ENCODE measurements at places on chromosomes 6 and 20.

DNA sequence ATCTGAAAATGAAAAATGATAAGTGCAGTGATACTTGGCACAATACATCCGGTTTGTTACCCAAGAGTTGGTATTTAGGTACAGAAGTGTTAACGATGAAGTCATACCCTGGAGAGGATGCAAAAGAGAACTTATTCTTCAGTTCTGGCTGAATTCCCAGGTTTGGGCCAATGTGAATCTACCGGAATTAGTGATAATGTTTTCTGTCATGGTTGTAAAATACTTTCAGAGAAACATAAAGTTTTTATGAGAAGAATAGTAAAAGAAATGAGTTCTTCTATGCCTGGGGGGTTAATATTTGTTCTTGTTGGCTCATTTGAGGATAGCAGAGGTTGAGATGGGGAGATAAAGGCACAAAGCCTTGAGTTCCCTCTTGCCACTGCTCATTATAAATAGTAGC lies 509.9 kb upstream of the POU3F2 start:
- DNase-seq, result no peak

DNA sequence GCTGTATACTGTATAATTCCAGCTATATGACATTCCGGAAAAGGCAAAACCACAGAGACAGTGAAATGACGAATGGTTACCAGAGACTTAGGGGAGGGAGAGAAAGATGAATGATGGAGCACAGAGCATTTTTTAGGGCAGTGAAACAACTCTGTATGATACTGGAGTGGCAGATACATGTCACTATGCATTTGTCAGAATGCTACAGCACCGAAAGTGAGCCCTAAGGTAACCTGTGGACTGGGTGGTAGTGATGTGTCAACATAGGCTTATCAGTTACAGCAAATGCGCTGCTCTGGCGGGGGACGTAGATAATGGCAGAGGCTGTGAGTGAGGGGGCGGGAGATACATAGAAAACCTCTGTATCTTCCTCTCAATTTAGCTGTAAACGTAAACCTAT lies 201.3 kb upstream of the SSTR4 start:
- DNase-seq, result no peak

- DNase-seq, result no peak
Observed at GRCh38 chr6:89116702-89117101, 1.2 kb downstream of the SRSF12 start.

GRCh38 chr6:136860043-136860442 lies 37.7 kb downstream of the PEX7 start:
- DNase-seq, result no peak

DNA sequence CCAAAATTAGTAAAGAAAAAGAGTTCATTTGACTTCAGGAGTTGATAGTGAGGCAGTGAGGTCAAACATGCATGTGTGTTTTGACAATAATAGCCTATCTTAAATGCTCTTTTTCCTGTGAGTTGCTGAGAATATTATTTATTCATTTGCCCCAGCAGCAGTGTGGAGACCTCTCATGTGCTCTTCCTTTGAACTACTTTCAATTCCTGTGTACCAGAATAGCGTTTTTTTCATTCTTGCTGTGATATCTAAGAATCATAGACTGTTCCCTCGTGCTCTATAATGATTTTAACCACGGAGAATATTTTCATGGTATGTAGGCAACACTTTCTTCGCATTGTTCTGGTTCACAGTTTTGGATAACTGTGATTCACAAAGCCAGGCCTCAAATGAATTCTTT lies 5.2 kb downstream of the CDYL start:
- no peak for DNase-seq

DNA sequence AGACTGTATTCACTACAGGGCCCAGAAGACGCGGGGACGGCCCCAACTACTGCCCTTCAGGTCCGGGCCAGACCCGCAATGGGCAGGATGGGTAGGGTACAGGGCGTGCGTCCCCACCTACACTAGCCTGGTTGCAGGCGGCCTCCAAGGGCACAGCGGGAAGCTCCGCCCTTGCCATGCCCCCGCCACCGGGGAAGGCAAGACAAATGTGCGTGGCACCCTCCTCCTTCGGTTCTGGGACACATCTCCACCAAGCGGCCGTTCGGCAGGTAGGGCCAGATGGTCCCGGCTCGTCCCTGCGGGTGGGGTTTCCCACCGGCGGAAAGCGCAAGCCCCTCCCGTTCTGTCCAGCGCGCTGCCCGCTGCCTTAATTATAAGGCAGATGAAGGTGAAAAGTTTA lies 5.6 kb downstream of the NXT1 start:
- no peak for DNase-seq
